ENCODE measurements at places on chromosomes 4 and X.

- H3K27me3 ChIP-seq: no peaks in the 10 kb centered on the region
- no peaks in the 10 kb centered on the region for H3K4me1 ChIP-seq
- DNase-seq: no peak
- no peak overlapping the region for H3K27ac ChIP-seq
These were observed 672.4 kb upstream of the GRID2 start for GRCh38 chr4:91631335-91631734.

DNA sequence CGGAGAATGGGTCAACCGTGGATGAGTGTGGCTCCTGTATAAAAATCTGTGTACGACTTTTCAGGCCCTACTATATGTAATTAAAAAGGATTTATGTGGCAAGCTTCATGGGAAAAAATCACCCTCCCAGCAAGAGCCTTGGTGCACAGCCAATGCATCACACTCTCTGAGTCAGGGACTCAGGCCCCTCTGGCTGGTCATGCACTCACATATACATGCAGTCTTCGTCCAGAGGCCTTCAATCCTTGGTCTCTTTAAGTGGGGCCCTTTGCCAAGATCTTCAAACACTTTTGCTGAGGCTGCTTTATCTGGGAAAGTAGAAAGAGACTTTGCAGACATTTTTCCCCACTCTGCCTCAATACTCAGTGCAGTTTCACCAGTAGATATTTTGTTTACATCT, 311.4 kb upstream of the FSTL5 start:
- H3K4me1 ChIP-seq: no peaks in the 10 kb centered on the region
- no peaks in the 10 kb centered on the region for H3K27me3 ChIP-seq
- no peaks in the 10 kb centered on the region for H3K36me3 ChIP-seq
- H3K4me3 ChIP-seq: no peak overlapping the region

DNA sequence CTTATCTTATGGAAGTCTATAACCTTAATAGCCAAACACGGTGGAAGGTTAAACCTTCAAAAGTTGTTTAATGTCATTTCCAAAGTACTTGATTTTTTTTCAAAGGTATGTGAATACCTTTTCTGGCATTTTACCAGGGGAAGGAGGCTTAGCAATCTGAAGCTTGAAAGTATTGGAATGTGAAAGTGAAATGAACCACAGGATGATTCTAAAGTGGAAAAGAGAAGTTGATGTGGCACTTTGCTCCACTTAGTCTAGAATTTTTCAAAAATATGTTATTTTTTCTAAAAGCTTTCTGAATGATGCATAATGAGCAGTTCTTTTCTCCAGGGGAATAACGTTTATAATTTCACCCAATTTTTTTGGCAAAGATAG, 19.2 kb downstream of the PI4K2B start:
- H3K4me1 ChIP-seq: peaks cover 20% of the 10 kb centered on the region
- H3K27ac ChIP-seq: no peak overlapping the region
- no peak for DNase-seq
- peaks cover 31% of the 10 kb centered on the region for H3K36me3 ChIP-seq
- no peak overlapping the region for H3K4me3 ChIP-seq
- no peaks in the 10 kb centered on the region for H3K27me3 ChIP-seq

DNA sequence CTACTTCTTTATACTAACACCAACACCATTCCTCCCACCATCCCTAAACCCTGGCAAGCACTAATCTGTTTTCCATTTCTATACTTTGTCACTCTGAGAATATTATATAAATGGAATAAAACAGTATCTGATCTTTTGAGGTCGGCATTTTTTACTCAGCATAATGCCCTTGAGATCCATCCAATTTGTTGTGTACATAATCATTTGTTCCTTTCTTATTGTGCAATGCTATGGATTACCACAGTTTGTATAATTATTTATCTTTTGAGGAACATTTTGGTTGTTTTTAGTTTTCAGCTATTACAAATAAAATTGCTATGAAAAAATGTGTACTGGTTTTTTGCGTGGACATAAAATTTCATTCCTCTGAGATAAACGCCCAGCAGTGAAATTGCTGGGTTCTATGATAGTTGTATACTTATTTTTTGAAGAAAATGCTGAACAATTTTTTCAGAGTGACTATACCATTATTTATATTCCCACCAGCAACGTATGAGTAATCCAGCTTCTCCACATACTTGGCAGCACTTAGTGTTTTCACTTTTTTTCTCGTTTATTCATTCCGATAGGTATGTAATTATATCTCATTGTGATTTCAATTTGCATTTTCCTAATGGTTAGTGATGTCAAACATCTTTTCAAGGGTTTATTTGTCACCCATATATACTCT, 154.3 kb upstream of the DCAF8L1 start:
- no peak overlapping the region for H3K4me3 ChIP-seq
- no peaks in the 10 kb centered on the region for H3K27me3 ChIP-seq
- no peak for DNase-seq

- peak overlapping the region; percentile 98 for H3K4me3 ChIP-seq
- H3K27me3 ChIP-seq: peaks cover 4% of the 10 kb centered on the region
- no peak for DNase-seq
- H3K4me1 ChIP-seq: peaks cover 15% of the 10 kb centered on the region
- peak overlapping the region; percentile 72 for H3K27ac ChIP-seq
- H3K36me3 ChIP-seq: peaks cover 22% of the 10 kb centered on the region
These were observed 1.3 kb downstream of the TCEAL8 start for GRCh38 chrX:103253608-103254007.
